ENCODE measurements at places on chromosomes 6 and 20. TPM values are rescaled to one million over a fixed set of nuclear protein-coding genes. Genes with fewer than 3 reads are reported as not detected.

GRCh38 chr20:24693466-24694156, 224.2 kb downstream of the SYNDIG1 start:
- DNase-seq = no peak

Gene KIF16B
- 23.7 TPM for total RNA-seq

Gene PPIL6
- 10.9 TPM for total RNA-seq

Gene BMP5
- not detected for total RNA-seq

Data from ovary (tissue), 10 donors.